ENCODE measurements at places on chromosomes 7 and 10.

GRCh38 chr10:101725296-101726114 lies 30.5 kb upstream of the FBXW4 start:
- DNase-seq = no peak

- no peak for DNase-seq
Observed at GRCh38 chr10:114096864-114097263, 53.2 kb downstream of the ADRB1 start.

GRCh38 chr7:148729984-148730733 lies 31.5 kb downstream of the CUL1 start:
- no peak for DNase-seq

GRCh38 chr7:44757311-44757710 lies 8.7 kb downstream of the ZMIZ2 start:
- no peak for DNase-seq

All from stimulated activated CD4-positive, alpha-beta T cell treated with anti-CD3 and anti-CD28 coated beads, Interleukin-15, amount 100 ng/mL, for 1 hour (primary cell).